ENCODE measurements at places on chromosomes 7 and 10.

DNA sequence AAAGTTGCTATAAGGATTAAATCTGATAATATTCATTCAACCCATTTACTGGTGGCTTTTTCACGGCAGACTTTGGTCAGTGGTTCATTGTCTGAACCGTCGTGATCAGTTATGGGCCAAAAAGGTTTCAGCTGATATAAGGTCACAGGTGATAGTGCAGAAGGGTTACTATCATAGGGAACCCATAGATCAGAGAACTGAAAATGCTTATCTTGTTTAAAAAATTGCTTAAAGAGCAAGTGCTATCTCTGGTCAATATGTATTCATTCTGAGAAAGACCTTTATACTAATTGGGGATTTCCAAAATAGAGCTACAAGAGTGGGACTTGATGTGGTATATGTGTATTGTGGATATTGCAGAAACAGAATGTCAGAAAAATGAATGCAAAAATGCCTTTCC lies 147.8 kb upstream of the SEMA3E start:
- no peak for DNase-seq

GRCh38 chr10:28445516-28445915 lies 87.4 kb upstream of the WAC start:
- DNase-seq = no peak

- DNase-seq = no peak
These were observed 227.0 kb downstream of the ANK3 start for GRCh38 chr10:60162631-60163030.

- no peak for DNase-seq
These were observed 17.5 kb downstream of the TRIM24 start for GRCh38 chr7:138477581-138477980.

DNA sequence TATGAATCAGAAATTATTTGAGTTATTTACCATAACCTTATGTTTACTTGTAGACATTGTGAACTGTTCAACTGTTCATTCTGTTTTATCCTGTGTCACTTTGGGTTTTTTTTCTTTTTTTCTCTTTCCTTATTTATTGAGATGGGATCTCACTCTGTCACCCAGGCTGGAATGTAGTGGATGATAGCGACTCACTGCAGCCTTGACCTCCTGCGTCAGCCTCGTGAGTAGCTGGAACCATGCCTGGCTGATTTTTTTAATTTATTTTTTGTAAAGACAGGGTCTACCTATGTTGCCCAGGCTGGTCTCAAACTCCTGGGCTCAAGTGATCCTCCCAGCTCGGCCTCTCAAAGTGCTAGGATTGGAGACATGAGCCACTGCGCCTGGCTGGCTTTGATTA lies 97.1 kb downstream of the CSTF2T start:
- DNase-seq = no peak

DNA sequence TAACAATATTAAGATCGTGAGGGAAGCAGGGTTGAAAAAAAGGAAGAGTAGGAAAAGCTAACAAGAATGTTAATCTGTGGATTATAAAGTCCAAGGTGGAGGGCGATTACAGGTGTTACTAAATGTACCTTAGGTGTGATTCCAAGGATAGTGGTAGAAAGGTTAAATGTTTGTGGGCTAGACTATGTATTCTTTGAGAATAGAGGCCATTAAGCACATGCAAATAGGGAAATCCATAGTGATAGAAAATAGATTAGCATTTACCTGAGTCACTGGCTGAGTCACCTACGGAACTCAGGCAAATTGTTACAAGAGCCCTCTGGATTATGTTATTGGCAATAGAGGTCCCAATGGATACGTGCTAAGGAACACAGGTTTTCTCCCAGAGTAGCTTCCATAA lies 9.0 kb downstream of the MGAM2 start:
- DNase-seq = no peak

Data from endothelial cell of umbilical vein (primary cell).